ENCODE measurements at places on chromosomes 2 and 18. TPM values are rescaled to one million over a fixed set of nuclear protein-coding genes. Genes with fewer than 3 reads are reported as not detected.
A peak's percentile ranks its signal among the peaks of the same experiment; 100 is the strongest.

DNA sequence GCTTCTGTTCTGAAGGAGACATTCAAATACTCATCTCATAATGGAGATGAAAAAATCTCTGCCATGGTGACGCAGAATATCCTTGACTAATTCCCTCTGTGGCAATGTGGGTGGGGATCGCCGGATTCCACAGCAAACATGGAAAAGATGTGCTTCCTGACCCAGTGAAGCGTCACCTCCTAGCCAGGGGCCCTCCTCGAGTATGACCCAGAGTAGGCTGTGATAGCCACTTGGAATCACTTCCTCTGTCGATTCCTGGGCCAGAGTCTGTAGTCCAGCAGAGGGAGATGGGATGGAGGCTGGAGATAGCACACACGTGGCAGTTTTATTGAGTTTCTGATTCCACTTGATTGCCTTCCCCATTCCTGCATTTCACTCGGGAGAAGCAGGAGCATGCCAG, 36.8 kb downstream of the DRC1 start:
- H3K36me3 ChIP-seq, result no peaks in the 10 kb centered on the region
- no peaks in the 10 kb centered on the region for H3K27me3 ChIP-seq
- no peak overlapping the region for H3K4me3 ChIP-seq
- no peak overlapping the region for H3K27ac ChIP-seq
- H3K4me1 ChIP-seq, result no peaks in the 10 kb centered on the region

DNA sequence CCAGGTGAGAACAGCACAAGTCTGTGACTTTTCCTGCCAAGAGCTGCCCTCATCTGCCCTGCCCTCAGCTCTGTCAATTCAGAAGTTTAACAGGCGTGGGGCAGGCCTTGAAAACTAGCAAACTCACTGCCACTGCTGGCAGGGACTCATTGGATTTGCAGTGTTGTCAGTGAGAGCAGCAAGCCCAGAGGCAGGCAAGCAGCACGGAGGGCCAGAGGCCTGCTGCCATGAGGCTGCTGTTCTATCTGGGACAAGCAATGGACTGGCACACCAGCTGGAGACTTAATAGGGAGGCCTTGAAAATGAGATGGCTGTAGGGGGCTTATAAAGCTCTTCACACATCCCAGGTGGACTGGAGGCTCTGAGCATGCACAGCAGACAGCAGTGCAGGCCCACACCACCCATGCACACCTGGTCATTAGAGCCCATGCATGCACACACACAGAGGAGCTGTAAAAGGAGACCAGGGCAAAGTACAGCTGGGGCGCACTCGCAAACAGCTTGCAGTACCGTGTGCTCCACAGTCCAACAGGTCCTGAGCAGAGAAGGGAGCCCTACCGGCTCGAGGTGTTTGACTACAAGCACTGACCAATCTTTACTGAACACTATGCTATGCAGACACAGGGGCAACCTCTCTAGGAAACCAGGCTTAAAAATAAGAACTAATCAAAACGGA, 28.7 kb downstream of the MGAT4A start:
- no peak overlapping the region for H3K4me3 ChIP-seq
- peaks cover 7% of the 10 kb centered on the region for H3K4me1 ChIP-seq
- no peaks in the 10 kb centered on the region for H3K27me3 ChIP-seq
- no peaks in the 10 kb centered on the region for H3K36me3 ChIP-seq
- peak; percentile 55 for DNase-seq

GRCh38 chr2:241980193-241980592, 110.7 kb downstream of the RTP5 start:
- H3K4me3 ChIP-seq, result no peak overlapping the region
- no peak overlapping the region for H3K27ac ChIP-seq
- DNase-seq, result no peak
- no peaks in the 10 kb centered on the region for H3K27me3 ChIP-seq
- H3K36me3 ChIP-seq, result no peaks in the 10 kb centered on the region

Gene MAL
- total RNA-seq, result not detected

DNA sequence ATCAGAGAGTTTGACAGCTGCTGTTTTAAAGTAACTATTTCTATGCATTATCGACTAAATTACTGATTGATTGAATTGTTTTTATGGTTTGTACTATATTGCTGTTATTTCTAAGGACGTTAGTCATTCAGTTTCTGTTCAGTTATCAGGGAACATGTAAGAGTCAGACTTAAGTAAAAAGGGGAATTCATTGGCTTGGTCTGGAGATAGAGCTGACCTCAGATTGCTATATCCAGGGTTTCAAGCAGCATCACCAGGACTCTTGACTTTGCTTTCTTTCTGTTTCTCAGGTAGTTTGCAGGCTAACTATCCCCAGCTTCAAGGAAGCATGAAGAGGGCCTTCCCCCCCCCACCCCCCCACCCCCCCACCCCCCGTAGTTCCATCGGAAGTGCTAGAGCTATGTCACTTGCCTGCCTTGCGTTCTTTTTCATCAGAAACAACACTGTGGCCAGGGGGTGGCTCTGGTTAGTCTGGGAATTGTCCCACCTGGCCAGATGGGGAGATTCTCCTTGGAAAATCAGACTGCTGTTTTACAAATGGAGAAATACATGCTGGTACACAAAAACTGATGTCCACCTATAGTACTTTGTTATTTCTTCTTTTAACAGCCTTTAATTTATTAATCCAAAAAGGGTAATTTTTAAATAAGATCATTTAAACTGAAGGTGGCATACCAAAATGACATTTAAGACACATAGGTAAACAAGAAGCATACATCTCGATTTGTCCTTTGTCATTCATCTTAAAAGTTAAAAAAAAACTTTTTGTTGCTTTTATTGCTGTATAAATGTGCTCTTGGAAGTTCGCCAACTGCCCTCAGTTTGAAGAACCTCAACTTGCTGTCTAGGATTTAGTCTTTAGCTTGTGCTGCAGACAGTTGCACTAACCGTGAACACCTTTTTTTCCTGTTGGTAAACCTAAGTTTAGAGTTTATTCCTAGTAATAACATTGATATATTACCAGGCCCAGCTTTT, 9.4 kb downstream of the SMAD4 start:
- no peaks in the 10 kb centered on the region for H3K36me3 ChIP-seq
- no peak for DNase-seq
- H3K4me1 ChIP-seq, result peaks cover 82% of the 10 kb centered on the region
- no peak overlapping the region for H3K27ac ChIP-seq

Gene GREB1L
- 2.5 TPM for total RNA-seq

DNA sequence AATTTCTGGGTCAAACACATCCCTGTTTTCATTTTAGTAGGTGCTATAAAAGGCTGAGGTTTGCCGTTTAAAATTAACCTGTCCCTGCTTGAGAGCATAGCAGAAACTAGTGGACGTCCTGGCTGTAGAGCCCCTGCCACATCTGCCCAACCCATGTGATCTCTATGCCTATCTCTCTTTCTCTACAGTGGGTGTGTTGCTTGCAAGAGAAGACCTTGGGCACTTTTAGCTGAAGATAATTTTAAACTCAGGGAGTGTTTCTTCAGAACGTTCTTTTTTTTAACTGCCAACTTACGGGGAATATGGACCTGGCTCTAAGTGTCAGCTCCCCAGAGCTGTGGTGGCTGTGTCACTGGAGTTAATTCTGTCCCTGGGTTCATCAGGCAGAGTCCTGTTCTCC, 100.6 kb downstream of the NRP2 start:
- peaks cover 6% of the 10 kb centered on the region for H3K4me1 ChIP-seq
- H3K27me3 ChIP-seq, result no peaks in the 10 kb centered on the region
- no peak overlapping the region for H3K4me3 ChIP-seq
- no peaks in the 10 kb centered on the region for H3K36me3 ChIP-seq
- H3K27ac ChIP-seq, result no peak overlapping the region

DNA sequence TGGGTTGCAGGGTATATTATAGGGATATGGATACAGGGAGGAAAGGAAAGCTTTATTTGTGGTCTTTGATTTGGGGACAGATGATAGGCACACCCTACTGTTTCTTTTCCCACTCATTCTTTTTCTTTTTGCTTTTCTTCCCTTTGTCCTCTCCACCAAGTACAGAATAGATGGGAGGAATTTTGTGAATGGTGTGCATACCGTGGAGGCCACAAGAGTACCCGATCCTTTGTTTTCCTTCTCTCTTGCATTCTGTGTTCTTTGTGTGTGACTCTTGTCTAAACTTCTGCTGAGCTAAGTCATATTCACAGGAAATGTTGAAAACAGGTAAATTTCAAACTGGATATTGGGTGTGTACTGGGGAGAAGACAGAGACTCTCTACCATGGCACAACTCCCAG, 321.4 kb upstream of the SLC8A1 start:
- DNase-seq, result no peak
- no peak overlapping the region for H3K4me3 ChIP-seq
- H3K4me1 ChIP-seq, result no peaks in the 10 kb centered on the region

DNA sequence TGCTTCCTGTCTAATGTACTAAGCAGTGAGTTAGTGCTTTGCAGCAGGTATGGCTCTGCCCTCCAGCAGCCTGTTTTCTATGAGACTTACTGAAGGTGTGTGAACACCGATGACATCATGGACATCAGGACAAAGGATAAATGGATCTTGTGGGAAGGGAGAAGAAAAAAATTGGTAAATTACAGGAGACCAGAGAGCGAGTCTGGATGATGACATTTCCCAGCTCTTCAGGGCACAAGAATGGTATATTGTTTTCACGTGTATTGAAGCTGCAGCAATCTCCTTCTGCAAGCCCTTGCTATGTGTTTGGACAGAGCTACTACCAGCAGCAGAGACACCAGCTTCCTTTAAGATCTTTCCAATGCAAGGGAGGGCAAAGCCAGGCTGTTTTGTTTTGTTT, 47.2 kb downstream of the DCC start:
- H3K27ac ChIP-seq, result no peak overlapping the region
- no peak for DNase-seq
- H3K4me3 ChIP-seq, result no peak overlapping the region
- no peaks in the 10 kb centered on the region for H3K36me3 ChIP-seq
- H3K27me3 ChIP-seq, result no peaks in the 10 kb centered on the region

Gene SRD5A2
- not detected for total RNA-seq

DNA sequence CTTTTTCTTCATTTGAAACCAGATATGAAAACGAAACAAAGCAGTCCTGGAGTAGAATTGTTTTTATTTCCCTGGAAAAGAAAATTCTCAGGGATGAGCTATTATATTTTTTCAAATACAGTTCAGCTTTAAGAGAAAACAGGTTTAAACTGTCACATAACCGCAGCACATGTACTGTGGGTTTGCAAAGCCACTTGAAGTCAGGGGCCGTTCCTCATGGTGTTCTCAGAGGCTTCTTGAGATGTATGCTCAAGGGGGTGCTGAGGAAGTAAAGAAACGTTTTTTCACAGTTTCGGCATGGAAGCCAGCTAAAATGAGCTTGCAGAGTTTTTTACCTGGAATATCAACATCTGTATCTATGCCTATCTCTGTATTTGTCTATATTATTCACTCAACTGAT, 225.3 kb downstream of the MC4R start:
- DNase-seq, result no peak
- no peak overlapping the region for H3K4me3 ChIP-seq
- H3K27me3 ChIP-seq, result no peaks in the 10 kb centered on the region
- no peak overlapping the region for H3K27ac ChIP-seq

GRCh38 chr2:186713691-186714090, 19.8 kb downstream of the FAM171B start:
- H3K4me1 ChIP-seq, result no peaks in the 10 kb centered on the region
- DNase-seq, result no peak
- H3K27me3 ChIP-seq, result no peaks in the 10 kb centered on the region
- no peak overlapping the region for H3K4me3 ChIP-seq
- H3K36me3 ChIP-seq, result no peaks in the 10 kb centered on the region

DNA sequence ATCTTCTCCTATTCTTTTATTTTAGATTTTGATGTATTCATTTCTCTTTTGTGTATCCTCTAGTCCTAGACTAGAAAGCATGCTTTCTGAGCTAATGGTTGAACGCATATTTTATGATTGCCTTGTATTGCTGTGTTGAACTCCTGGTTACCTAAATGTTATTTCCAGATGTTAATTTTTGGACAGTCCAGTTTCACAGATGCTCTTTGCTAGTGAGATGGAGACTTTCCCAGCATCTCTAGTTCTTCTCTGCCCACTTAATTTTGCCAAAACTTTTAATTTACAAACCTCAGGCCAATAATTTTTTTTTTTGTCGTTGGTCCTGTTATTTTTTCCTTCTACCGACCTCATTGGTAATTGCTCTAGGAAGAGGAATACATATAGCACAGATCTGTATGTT, 153.2 kb downstream of the HAUS1 start:
- H3K27ac ChIP-seq, result no peak overlapping the region
- no peak for DNase-seq
- no peaks in the 10 kb centered on the region for H3K36me3 ChIP-seq
- H3K27me3 ChIP-seq, result no peaks in the 10 kb centered on the region
- no peak overlapping the region for H3K4me3 ChIP-seq

Gene IGFBP2
- total RNA-seq, result 143 TPM

DNA sequence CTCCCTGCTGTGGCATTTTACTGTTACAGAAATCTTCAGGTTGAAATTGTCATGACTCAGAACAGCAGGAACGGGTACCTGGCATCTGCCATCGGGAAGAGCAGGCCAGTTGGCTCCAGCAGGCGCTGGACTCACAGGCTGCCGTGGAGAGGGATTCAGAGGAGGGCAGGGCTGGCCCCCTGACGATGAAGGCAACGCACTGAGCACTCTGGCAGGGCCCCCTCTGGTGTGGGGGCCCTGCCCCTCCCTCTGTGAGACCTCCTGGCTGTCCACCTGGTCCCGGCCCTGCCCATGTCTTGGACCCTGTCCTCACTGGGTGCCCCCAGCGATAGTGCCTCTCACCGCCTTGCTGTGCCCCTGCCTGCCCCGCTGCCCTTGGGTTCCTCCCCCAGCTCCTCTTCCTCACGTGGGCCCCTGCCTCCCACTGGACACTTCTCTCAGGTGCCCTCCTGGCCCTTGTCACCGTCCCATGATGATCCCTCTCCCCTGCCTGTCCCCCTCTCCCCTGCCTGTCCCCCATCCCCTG, 23.3 kb upstream of the ALLC start:
- no peak overlapping the region for H3K4me3 ChIP-seq
- H3K4me1 ChIP-seq, result no peaks in the 10 kb centered on the region
- no peaks in the 10 kb centered on the region for H3K36me3 ChIP-seq
- H3K27ac ChIP-seq, result no peak overlapping the region
- no peak for DNase-seq

Gene FEV
- 0.22 TPM for total RNA-seq

Gene ADRA2B
- 6.3 TPM for total RNA-seq

DNA sequence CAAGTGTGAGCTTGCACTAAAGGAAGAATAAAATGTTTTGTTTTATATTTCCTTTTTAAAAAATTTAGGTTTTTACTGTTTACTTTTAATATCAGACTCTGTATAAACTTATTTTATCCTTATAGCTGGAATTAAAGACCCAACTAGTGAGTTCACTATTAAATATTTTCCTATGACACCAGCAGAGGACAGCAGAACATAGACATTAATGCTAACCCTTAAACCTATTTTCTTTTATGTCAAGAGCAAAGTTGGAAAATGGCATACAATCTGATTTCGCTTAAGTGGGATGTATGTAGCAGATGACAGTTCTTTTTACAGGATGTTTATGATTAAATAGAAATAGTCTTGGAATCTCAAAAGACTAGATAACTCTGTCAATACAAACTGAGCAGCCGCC, 188.2 kb upstream of the XIRP2 start:
- H3K27me3 ChIP-seq, result no peaks in the 10 kb centered on the region
- no peak for DNase-seq
- H3K4me1 ChIP-seq, result no peaks in the 10 kb centered on the region
- no peaks in the 10 kb centered on the region for H3K36me3 ChIP-seq

Gene KCNIP3
- total RNA-seq, result 1.6 TPM

Gene HOXD12
- total RNA-seq, result not detected
